ENCODE measurements at places on chromosomes 12 and 14.

DNA sequence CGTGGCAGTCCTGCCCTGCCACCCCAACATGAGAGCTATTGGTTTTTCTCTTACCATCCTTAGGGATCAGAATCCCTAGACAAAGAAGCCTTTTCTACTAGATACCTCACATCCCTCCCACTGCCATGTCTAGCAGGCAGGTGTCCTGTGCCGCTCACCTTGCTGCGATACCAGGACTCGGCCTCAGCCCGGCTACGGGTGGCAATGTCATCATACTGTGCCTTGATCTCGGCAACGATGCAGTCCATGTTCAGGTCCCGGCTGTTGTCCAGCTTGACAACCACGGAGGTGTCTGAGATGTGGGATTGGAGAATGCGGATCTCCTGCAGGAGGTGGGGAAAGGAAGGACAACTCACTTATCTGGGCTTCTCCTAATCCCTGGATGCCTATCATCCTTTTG, 4.5 kb downstream of the KRT83 start:
- DNase-seq, result no peak

- DNase-seq, result no peak
These were observed 370.6 kb downstream of the KCNH5 start for GRCh38 chr14:62674563-62675237.

DNA sequence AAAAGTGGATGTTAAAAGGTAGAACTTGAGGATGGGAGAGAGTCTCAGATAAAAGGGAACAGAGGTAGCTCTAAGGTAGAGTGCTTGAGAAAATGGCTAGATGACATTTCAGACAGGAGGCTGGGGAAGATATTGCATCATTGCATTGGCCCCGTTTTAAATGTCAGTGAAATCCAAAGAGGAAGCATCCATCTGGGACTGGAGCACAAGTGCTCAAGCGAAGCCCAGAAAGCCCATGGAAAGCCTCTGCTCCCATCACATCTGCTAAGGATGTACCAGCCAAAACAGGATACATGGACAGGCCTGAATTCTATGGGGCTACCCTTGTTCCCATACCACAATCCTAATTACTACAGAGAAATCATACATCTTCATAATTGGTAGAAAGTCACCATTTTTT, 581.5 kb upstream of the TMEM132C start:
- DNase-seq, result no peak

- no peak for DNase-seq
These were observed 28.5 kb downstream of the DAAM1 start for GRCh38 chr14:59217011-59217410.

GRCh38 chr14:70962935-70963334, 55.7 kb downstream of the PCNX1 start:
- no peak for DNase-seq

DNA sequence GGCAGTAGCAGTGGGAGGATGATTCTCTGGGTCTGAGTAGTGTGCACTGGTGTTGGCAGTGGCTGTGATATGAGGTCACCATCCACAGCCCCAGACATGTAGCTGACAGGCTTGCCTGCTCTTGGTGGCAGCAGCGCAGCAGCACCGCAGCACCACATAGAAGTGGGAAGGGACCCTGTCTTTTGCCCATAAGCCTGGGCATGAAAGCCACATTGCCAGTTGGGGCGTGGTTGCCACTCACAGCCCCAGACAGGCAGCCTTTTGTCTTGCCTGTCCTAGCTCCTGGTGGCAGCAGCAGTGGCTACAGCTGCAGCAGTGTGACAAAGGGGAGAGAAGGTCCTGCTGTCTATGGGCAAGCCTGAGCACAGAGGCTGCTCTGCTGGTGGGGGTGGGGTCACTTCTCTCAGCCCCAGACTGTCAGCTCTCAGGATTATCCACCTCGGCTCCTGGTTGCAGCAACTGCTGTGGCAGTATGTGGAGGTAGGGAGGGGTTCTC, 71.5 kb downstream of the BRMS1L start:
- DNase-seq, result no peak

All from HEK293T (cell line).